ENCODE measurements at places on chromosomes 2 and 18.

- peak; percentile 80 for ATAC-seq
Observed at GRCh38 chr18:59921384-59921891, 21.6 kb downstream of the PMAIP1 start.

DNA sequence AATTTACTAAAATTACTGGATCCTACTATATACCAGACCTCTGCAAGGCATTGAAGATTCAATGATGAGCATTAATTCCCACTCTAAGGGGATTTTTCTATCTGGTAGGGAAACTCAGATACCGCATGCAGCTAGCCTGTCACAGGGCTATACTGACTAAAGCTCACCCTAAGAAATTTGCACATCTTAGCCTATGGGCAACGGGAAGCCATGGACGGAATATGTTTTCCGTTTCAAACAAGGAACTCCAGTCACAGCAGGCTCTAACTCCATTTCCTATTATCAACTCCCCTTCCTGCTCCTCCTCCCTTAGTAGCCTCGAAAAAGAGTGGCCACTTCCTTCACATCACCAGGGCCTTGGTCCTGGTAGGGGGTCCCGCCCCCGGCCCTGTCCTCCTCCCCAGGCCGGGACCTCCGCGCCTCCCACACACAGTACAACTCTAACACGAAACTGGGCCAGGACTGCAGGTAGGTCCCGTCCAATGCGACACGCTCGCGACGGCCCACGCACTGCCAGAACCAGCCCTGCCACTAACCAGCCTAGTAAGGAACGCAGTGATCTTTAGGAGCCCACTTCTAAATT, 659 bp upstream of the COX5B start:
- peak; percentile 73 for ATAC-seq

DNA sequence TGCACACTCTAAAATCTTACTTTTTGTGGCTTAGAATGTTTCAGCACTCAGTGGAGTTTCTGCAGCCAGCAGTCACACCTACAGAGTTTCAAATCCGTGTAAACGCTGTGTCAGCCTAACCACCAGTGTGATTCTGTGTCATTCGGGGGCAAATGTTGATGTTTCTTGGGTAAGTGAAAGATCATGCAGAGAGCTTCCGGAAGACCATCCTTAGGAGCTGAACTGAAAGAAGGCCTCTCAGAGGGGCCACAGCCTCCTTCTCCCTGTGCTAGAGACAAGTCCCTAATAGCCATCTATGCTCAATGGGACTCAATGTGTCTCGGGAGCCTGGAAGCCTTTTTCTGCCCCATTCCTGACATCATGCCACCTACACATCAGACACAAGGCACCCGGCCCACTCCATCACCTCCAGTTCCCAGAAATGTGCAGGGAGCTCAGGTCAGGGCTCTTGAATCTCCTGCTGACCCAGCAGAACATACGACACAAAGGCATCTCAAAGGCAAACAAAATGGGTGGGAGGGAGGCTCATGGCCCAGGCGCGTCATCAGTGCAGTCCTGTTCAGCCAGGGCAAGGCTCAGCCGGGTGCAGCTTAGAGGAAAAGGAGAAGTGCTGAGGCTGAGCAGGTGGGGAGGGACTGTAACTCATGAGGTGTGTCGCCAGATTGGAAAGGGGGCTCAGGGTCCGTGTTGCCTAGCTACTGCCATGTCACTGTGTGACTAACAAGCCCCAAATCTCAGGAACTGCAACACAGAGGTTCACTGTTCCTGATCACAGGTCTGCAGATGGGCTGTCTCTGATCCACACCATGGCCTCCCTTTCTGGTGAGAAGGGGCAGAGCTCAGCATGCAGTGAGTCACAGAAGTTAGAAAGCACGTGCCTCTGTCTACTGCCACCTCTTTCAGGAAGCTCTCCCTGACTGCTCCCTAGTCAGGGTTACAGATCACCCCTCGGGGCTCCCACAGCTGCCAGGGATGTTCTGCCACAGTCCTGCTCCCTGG, 82.0 kb downstream of the SMAD7 start:
- ATAC-seq: peak; percentile 97

- no peak for ATAC-seq
Observed at GRCh38 chr2:57885742-57886141, 160.9 kb upstream of the VRK2 start.

DNA sequence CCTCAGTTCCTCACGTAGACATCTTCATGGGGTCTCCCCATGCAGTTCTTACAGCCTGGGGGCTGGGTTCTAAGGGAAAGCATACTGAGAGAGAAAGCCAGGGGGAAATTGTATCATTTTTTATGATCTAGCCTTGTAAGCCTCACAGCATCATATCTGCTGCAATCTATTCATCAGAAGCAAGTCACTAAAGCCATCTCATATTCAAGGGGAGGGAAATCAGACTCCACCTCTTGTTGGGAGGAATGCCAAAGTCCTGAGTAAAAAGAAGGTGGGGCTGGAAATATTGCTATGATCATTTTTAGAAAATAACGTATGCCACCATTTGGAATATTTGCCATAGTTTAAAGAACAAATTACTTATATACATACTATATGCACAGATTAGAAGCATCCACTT, 304.6 kb downstream of the TXNL1 start:
- no peak for ATAC-seq

- ATAC-seq: no peak
Observed at GRCh38 chr2:161388146-161388779, 27.8 kb upstream of the TBR1 start.

GRCh38 chr2:68441179-68441993, 25.7 kb downstream of the FBXO48 start:
- ATAC-seq: peak; percentile 100

DNA sequence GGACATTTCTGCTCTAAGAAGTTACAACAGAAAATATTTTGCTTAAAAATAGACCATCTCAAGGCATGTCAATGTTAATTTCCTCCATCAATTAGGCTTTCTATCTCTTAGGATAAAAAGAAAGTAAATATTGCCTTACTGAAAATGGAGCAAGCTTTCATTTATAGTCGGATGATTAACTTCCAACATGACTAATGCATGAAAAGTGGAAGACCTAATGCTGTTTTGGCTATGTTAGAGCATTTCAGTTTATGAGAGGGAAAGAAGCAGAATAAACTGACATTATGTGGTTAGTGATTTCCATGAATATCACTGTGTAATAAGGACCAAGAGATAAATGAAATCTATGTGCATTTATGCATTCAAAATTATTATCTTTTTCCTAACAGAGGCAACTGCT, 475.2 kb upstream of the UBE2E3 start:
- ATAC-seq: no peak

GRCh38 chr18:55465313-55465712, 122.7 kb downstream of the TCF4 start:
- peak; percentile 76 for ATAC-seq

GRCh38 chr2:237669628-237670392, 42.4 kb downstream of the LRRFIP1 start:
- peak; percentile 78 for ATAC-seq

DNA sequence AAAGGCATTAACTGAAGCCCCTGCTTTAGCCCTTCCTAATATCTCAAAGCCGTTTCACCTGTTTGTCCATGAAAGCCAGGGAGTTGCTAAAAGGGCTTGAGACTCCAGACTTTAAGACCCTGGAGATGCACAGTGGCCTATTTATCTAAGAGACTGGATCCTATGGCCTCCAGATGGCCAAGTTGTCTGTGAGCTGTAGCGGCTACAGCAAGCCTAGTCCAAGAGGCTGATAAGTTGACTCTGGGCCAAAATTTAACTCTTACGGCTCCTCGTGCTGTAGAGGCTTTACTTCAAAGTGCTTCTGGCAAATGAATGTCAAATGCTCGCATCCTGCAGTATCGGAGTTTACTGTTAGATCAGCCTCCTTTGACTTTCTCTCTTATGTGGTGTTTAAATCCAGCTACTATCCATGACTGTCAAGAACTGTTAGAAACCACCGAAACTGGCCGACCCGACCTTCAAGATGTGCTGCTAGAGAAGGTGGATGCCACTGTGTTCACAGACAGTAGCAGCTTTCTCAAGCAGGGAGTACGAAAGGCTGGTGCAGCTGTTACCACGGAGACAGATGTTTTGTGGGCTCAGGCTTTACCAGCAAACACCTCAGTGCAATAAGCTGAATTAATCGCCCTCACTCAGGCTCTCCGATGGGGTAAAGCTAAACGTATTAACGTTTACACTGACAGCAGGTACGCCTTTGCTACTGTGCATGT, 336.7 kb upstream of the CNTNAP5 start:
- no peak for ATAC-seq

- ATAC-seq: no peak
Observed at GRCh38 chr2:11562011-11562410, 28.2 kb downstream of the GREB1 start.

GRCh38 chr2:63743170-63743981, 98.3 kb upstream of the UGP2 start:
- ATAC-seq: no peak

DNA sequence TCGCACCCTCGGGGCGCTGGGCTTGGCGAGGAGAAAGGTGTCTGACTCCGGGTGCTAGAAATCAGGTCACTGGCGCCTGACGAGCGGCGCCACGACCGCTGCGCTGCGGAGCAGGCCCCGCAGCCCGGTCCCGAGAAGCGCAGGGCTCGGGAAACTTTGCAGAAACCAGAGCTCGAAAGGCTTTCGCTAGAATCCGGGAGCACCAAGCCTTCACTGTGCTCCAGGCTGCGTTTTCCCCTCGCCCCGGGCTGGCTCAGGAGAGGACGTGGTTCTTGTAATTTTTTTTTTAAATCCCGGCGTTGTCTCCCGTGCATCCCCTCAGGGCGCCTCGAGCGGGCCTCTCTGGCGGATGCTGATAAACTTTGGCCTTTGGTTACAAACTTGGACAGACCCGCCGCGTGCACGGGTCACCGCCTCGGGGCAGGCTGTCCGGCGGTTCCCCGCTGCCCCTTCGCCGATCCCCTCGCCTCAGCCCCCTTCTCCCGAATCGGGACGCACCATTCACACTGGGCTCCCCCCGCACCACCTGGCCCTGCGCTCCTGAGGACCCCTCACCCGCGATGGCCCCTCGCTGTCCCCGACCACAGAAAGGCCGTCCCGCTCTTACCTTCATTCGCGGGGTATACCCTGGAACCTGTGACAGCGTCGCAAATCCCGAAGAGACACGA, 419 bp downstream of the EPHA4 start:
- peak; percentile 4 for ATAC-seq

DNA sequence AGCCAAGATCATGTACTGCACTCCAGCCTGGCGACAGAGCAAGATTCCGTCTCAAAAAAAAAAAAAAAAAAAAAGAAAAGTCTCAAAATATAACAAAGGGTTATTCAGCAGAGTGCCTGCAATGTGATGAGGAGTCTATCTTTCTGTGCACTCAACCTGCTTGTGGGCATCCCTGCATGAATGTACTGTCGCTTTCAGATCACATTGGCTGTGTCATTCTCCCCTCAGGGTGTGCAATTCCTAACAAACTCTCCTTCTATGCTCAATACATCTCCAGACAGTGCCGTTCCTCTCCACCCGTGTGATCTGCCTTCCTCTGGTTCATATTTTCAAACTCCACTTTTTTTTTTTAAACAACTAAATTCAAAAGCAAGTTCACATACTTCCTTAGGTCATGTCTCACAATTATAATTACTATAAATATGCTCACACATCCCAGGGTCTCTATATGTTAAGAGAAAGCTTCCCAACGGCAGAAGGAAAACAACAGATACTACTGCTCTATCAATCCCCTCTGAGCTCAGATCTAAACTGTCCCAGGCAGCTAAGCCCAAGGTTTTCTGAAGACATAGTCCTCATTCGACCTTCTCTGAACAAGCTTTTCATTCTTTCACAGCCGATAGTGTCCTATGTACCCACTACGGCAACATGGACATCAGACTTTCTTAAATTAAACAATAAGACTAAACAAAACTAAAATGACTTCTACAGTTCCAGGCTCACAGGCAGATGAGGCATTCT, 35.2 kb downstream of the PTMA start:
- no peak for ATAC-seq

GRCh38 chr2:191759680-191760079, 81.7 kb downstream of the NABP1 start:
- no peak for ATAC-seq

GRCh38 chr18:11726556-11726955, 37.5 kb downstream of the GNAL start:
- no peak for ATAC-seq

DNA sequence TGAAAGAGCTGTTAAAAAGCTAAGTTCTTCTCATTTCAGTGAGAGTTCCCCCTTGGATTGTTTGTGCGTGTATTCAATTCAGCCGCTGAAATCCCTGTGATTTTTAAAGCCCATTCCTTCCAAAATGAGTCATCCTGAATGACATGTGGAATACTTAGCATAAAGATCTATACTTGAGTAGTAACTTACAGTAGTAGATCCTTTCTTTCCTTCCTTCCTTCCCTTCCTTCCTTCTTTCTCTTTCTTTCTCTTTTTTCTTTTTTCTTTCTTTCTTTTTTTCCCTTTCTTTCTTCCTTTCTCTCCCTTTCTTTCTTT, 18.2 kb upstream of the SOX11 start:
- ATAC-seq: no peak

- ATAC-seq: no peak
Observed at GRCh38 chr2:112173646-112174319, 35.6 kb downstream of the FBLN7 start.

- no peak for ATAC-seq
Observed at GRCh38 chr2:44906972-44907371, 34.5 kb upstream of the SIX3 start.

GRCh38 chr2:237540223-237540775, 26.1 kb upstream of the PRLH start:
- ATAC-seq: peak; percentile 25

DNA sequence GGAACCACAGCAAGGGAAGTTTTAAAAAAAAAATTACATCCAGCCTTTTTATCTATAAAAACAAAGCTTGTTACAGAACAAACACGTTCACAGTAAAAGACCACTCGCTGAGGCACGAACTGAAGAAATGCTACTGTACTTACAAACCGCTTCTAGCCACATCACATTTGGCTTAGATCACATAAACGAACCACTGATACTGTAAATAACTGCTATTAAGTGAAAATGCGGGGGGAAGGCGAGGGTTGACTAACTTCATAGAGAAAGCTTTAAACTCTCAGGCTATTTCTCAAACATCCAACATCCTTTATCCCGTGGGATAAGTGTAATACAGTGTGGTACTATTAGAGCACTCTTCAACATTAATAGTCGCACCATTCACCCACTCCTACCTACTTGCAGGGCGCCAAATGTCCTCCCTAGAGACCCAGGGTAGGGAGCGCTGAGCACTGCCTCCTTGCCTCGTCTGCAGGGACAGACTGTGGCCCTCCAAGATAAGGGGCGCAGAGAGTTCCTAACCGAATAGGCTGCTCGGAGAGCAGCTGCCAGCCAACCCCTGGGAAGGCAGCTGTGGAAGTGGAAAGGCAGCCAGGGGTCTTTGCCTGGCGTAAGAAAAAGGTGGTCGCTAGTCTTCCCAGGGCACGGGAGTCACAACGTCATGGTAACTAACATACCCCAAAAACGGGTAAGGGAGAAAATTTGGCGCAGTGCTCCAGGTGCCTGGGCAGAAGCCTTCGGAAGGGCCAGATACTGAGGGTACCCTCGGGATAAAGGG, 854 bp downstream of the GPR155 start:
- no peak for ATAC-seq

- peak; percentile 68 for ATAC-seq
Observed at GRCh38 chr2:217222309-217222910, 362.5 kb upstream of the TNP1 start.

DNA sequence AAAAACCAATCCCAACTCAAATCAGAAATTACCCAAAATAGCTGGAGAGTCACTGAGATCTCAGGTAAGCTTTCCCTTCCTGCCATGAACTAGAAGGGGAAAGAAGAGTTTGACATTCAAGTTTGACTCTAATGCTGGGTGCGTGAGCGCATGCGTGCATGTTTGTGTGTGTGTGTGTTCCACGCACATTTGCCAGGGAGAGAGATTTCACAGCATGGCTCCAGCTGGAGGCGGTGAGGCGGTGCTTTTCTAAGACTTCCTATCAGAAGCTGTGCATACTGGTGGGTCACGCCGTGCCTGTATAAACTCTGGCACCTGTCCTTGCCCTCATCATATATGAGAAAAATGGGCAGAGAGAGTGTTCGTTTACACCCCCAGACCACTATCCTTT, 116.2 kb downstream of the MSH2 start:
- ATAC-seq: no peak

Data from stimulated activated memory B cell treated with anti-CD40 and anti-IgM and Interleukin-4, amounts not matched to agents 10 μg/mL and 1 μg/mL and 100 μg/mL, for 72 hours (primary cell).